ENCODE measurements at places on chromosomes 6 and 20. TPM values are rescaled to one million over a fixed set of nuclear protein-coding genes. Genes with fewer than 3 reads are reported as not detected.

GRCh38 chr6:129599467-129599866, 110.5 kb downstream of the ARHGAP18 start:
- no peak for DNase-seq

- no peak for DNase-seq
These were observed 45.7 kb downstream of the MAP3K7 start for GRCh38 chr6:90541221-90541620.

GRCh38 chr6:42200035-42200434, 5.3 kb upstream of the GUCA1B start:
- no peak for DNase-seq

GRCh38 chr6:24982231-24982630, 46.5 kb upstream of the RIPOR2 start:
- no peak for DNase-seq

The ERVFRD-1 gene
- polyA plus RNA-seq, result 0.22 TPM

The SULF2 gene
- polyA plus RNA-seq, result 69.6 TPM

GRCh38 chr6:63259153-63259552, 47.9 kb downstream of the FKBP1C start:
- DNase-seq, result no peak

DNA sequence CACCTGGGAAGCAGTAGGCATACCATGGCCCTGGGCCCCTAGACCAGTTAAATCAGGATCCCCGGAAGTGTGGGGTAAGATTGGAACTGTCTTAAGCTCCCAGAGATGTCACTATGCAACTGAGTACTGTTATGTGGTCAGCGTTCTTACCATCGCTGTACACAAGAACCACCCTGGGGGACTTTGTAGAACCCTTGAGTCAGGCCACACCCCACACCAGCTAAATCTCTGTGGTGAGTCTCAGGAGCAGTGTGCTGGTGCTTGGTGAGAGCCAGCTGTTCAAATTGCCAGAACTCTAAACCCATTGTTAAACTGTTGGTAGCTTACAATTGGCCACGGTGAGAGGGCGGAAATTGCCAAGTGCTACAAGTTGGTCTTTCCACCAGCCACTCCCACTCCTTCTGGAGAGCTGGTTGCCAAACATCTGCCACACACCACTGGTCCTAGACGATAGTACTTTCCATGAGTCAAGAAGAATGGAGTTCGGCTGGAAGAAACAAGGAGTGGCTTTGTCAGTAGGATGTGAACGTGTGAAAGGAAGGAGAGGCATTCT, 80.5 kb upstream of the SYNDIG1 start:
- DNase-seq, result no peak

The GPR63 gene
- polyA plus RNA-seq, result 3.3 TPM
